T-cell (primary cell): ENCODE measurements at places on chromosomes 4 and X.
A peak's percentile ranks its signal among the peaks of the same experiment; 100 is the strongest.

- no peak for DNase-seq
Measured at GRCh38 chr4:5114950-5115349, 63.7 kb downstream of the STK32B start.

DNA sequence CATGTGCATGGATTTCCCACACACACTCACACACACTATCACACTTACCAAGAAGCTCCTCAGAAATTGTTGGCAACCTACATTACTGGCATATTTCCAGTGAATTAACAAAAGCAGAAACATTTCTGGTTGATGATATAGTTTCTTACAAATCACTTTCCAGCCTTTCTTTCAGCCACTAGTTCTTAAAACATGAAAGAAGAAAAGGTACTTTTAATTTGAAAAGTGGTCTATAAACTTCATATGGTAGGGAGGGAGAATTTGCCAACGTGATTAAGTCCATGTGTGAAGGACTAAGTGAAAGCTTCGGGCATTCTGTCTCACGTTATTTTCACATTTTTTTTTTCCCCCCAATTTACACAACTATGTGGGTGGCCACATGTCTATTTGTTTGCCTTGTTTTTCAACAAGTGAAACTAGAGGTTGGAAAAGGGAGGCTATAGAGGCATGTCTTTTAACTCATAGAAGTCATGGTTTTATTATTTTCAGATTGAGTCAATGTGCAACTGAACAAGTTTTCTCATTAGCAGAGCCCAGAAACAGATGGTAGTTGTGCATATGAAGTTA, 832.1 kb upstream of the INTU start:
- no peak for DNase-seq

DNA sequence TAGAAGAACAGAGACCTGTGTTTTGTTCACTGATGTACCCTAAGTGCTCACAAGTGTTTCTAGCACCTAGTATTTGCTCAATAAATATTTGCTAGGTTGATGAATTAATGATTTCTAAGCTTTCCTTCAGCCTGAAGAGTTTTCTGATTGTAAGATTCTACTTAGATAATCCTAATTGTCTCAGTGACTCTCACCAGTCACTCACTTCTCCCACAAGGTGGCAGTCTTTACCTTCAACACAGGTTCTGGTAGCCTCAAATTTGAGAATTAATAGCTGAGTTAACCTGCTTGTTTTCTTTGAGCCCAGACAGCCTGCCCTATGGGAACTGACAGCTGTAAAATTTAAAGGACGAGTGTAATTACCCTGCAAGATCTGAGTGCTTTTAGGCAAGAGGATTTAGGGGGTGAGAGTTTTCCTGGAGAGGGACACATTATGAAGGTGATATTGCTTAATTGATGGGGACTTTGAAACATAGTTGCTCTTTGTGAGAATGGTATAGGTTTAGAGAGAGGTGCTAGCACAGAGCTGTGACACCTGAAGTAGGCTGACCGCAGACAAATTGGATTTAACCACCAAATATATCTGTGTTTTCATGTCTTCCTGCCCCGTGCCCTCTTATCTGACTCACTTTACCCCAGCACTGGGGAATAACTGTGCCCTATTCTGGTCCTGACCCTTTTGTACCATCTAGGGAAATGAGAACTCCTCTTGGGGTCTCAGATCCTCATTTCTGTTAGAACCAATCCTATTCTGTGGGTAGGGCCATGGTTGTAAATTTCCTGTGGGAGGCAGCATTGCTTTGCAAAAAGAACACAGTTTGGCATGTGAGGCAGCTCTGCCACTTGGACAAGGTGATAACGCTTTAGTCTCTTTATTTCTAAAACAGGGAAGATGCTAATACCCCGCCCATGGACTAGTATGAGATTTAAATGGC, 27.7 kb downstream of the CD38 start:
- peak; percentile 18 for DNase-seq

GRCh38 chrX:65674204-65674893, 6.9 kb downstream of the MSN start:
- DNase-seq: no peak

DNA sequence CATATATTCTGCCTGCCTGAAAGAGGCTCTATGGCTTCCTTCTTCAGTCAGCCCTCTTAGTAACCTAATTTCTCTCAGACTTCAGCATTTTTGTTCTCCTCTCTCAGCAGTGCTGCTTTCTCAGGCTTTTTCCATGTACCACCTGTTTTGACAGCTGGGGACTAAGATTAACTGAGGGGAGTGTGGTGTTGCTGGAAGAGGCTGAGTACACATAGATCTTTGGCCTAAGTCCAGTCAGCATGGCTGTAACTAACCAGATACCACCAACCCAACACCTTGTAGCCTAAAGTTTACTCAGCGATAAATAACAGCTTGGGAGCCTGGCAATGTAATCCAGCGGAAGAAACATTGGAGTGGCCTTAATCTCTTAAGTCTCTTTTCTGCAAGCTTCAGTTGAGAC, 85.5 kb downstream of the RTL3 start:
- no peak for DNase-seq

- DNase-seq: no peak
Measured at GRCh38 chr4:2927016-2927695, 36.0 kb downstream of the NOP14 start.

GRCh38 chr4:98319021-98319420, 57.8 kb downstream of the RAP1GDS1 start:
- DNase-seq: no peak

DNA sequence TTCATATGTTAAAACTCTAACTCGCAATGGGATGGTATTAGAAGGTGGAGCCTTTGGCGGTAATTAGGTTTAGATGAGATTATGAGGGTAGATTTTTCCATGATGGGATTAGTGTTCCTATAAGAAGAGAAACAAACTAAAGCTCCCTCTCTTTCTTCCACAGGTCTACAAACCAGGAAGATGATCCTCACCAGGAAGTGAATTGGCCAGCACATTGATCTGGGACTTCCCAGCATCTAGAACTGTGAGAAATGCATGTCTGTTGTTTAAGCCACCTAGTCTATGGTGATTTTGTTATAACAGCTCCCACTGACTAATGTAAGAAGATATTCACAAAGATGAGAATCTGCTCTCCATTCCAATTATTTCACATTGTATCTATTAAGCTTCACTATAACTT, 2266.9 kb downstream of the PCDH7 start:
- DNase-seq: no peak

GRCh38 chr4:51931461-51931860, 88.5 kb downstream of the DCUN1D4 start:
- no peak for DNase-seq

DNA sequence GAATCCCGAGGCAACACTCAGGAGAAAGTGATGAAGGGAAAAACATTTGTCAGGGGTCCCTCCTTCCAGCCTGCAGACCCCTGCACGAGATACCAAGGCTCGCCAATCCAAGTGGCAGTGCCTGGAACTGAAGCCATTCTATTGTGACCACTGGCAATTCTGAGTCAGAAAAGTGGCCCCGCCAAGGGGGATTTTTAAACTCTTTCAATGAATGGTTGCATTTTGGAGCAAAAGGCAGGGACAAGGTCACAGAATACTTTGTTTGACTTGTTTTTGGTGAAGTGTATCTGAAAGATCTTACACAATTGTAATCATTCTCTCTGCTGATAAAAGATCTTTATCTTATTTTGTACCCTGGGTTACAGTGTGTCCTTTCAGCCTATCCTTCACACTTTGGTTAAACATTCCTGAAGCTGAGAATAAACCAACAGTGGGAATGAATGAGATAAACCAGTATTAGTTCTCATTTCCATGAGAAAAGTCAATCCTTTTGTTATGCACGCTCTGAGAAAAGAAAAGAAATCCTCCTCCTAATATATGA, 115.9 kb upstream of the PDLIM3 start:
- DNase-seq: no peak

DNA sequence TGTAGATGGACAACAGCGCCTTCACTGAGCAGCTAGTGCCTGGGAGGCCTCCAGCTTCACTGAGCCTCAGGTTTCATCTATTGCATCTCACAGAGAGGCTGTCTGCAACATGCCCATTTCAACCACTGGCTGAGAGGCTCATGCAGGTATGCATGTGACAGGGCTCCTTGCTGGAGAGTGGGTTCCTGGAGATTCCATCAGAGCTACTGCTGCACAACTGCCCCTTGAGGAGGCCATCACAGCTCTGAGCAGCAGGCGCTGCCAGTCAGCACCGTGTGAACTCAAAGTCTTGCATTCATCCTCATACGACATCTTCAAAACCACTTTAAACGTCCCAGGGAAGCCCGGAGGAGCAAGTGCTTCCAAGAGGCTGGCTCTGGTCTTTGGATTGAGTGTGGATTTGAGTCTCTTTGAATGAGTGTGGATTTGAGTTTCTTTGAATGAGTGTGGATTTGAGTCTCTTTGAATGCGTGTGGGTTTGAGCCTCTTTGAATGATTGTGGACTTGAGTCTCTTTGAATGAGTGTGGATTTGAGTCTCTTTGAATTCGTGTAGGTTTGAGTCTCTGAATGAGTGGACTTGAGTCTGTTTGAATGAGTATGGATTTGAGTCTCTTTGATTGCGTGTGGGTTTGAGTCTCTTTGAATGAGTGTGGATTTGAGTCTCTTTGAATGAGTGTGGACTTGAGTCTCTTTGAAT, 8.7 kb downstream of the P2RY8 start:
- DNase-seq: no peak

GRCh38 chrX:38816155-38816554, 14.9 kb downstream of the MID1IP1 start:
- peak; percentile 19 for DNase-seq

DNA sequence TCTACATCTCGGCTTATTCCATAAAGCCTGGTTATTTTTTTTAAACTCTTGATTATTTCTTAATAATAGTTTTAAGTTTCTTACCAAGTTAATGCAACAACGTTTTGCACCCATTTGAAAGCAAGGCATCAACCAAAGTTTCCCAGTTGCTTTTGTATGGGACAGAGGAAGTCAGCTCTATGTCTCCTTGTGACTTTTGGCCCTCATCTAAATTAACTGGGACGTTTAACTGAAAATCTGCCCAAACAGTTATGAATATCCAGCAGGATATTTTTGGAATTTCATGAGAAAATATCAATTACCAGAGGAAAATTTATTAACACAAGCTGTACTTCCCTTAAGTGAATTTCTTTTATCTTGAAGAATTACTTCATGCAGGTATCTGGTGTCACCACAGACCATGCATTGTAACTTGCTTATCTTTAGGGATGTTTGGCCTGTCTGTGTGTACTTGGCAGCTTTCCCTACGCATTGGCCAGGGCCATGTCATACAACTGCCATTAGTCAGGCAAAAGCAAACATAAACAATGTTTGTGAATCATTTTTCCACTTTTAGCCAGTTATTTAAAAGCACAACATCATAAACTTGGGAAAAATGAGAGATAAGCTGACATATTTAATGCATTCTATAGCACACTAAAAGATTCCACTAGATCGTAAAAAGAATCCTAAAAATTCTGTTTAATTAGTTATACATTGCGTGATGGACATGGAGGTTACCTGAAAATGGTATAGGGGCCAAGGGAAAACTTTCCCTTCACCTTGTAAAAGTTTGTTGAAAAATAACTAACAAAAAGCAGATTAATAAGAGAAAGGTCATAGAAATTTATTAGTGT, 101.4 kb upstream of the PDE5A start:
- no peak for DNase-seq

GRCh38 chrX:7045238-7045955, 102.1 kb upstream of the STS start:
- no peak for DNase-seq

DNA sequence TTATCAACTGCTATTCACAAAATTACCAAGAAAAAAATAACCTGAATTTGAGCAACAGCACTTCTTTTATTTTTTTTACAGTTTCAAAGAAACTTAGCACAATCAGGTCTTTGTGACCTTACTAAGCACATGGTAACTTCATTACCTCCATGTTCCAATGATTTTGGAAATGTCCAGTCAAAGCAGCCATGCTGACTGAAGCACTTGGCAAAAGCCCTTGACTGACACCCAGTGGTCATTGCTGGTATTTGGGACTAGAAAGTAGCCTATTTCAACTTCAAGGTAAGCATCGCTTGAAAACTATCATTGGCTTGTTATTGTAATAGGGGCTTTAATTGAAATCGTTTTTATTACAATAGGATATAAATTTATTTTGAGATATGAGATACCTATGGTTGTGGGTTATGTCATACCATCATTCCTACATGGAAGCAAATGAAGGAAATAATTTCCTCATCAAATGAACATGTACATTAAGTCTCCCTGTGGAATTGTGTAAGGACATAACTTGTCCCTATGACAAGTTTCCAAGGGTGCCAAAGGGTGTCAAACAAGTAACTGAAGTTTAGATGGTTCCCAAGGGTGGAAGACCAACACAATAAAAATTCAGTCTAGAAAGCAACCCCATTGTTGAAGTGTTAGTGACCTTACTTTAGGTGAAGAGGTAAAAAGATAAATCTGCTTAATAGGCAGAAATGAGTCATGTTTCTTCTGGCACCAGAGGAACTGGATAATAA, 15.2 kb upstream of the ANXA10 start:
- DNase-seq: peak; percentile 26

DNA sequence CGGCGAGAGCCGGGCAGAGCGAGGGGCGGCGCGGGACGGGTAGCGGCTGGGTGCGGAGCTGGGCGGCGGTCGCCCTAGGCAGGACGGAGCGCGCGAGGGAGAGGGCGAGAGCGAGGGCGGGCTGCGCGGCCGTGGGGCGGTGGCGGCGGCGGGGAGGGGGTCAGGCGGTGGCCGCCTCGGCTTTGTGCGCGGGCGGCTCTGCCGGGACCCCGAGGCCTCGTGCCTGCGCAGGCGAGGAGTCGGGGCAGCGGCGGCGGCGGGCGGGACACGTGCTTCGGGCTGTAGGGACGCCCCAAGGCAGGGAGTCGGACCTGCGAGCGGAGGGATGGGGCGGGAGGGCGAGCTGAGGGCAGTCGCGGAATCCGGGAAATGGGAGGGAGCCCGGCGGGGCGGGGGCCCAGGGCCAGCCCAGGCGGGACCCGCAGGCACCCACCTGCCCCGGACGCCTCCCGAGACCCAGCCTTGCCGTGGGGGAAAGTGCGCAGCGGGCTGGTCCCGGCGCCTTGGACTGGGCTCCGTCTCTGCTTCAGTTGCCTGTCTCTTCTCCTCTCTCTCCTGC, 465 bp downstream of the BMPR1B start:
- no peak for DNase-seq

DNA sequence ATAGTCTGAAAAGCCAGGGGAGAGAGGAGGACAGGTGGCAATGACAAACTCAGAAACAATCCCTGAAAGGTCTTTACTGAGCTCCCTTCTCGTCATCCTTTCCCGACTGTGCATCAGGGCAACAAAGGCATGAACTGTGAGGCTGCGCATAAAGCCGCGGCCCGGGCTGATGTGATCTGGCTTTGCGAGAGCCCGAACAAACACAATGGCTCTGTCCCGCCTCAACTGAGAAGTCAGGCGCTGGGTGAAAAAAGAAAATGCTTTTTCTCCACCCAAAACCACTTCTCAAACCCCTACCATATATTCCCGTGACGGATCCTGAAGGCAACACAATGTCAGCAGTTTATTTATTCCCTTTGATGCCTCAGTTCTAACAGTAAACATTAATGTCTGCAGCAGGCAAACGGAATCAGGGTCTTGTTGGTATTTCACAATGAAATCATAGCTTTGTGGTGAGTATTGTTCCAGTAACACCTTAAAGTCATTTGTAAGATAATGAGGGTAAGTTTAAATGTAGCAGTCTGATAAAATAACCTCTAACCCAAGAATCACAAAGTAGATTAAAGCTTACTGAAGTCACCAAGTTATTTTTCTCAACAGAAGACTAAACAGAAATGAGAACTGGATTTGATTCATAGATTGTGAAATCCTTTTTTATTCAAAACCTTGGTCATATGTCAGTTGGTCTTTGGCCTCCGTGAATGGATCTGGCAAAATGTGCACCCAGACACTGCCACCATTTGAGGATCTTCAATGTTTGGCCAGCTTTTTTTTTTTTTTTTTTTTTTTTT, 67.4 kb downstream of the APBB2 start:
- DNase-seq: no peak

- no peak for DNase-seq
Measured at GRCh38 chrX:154064637-154065435, 32.7 kb downstream of the MECP2 start.
